Posterior vena cava (tissue), 2 donors: ENCODE measurements at places on chromosomes 3 and 15. TPM values are rescaled to one million over a fixed set of nuclear protein-coding genes. Genes with fewer than 3 reads are reported as not detected.

Gene CRYGS
- 1.9 TPM for total RNA-seq

Gene CPNE9
- not detected for total RNA-seq

Gene SUSD5
- total RNA-seq: 4.0 TPM

Gene POC1A
- total RNA-seq: 1.7 TPM

Gene DNAH12
- total RNA-seq: 0.19 TPM

Gene FBN1
- 541 TPM for total RNA-seq

Gene HTD2
- total RNA-seq: 5.9 TPM

Gene C3orf22
- total RNA-seq: not detected
